Fibroblast of lung (primary cell): ENCODE measurements at places on chromosomes 2 and 18. TPM values are rescaled to one million over a fixed set of nuclear protein-coding genes. Genes with fewer than 3 reads are reported as not detected.

CCDC121 gene
- total RNA-seq, result 1.8 and 2.0 TPM in 2 replicates

SULT1C2 gene
- total RNA-seq, result under 0.01 and 0.26 TPM in 2 replicates

LYPD6B gene
- not detected in 2 replicates for total RNA-seq

ACMSD gene
- total RNA-seq, result not detected in 2 replicates

DNA sequence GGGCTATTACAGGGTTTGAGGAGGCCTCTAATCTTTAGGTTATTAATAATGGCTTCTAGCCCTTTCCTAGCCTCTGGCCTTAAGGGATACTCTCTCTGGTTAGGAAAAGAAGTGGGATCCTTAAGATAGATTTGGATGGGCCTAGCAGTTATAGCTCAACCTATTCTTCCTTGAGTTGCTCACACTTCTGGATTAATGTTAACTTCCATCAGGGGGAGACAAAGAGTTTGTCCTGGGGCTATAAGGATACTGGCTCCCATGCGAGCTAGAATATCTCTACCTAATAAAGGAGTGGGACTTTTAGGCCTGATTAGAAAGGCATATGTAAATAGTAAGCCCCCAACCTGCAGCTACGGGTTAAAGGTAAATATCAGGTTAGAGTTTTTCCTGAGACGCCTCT is 14.3 kb upstream of the PTH2R start:
- H3K36me3 ChIP-seq, result no peaks in the 10 kb centered on the region
- H3K4me3 ChIP-seq, result no peak overlapping the region
- no peaks in the 10 kb centered on the region for H3K4me1 ChIP-seq
- H3K27ac ChIP-seq, result no peak overlapping the region
- DNase-seq, result no peak
- H3K27me3 ChIP-seq, result no peaks in the 10 kb centered on the region

DNA sequence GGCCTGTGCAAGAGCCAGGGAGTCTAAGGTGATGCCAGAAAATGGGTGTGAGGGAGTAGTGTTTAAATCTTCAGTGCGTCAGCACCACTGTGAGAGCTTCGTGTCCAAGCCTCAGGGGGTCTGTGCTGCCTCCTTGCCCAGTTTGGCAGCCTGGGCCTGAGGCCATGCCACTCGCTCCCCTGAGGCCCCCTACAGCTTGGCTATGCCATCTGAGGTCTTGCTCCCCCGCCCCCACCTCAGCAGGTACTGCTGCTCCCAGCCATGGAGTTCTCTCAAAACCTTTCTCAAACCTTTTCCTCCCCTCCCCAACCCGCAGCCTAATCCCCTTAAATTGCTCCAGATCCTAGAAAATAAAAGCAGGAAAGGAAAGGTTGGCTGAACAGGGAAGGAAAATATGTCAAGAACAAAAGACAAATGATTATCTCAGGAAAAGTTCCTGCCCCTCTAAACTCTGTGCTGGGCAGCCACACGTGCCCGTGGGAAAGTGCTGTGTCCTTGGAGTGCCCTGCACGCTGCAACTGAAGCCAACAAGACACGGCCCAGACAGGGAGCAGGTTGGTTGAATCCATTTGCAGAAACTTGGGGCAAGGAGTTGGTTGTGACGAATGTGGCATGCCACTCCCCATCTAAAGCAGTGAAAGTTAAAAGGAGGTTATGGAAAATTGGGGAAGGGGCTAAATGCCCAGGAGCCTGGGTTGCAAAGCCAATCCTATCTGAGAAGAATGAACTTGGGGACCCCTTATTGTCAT is 61.2 kb downstream of the ATOH8 start:
- peaks cover 2% of the 10 kb centered on the region for H3K4me1 ChIP-seq
- H3K4me3 ChIP-seq, result no peak overlapping the region
- no peaks in the 10 kb centered on the region for H3K36me3 ChIP-seq
- H3K27me3 ChIP-seq, result no peaks in the 10 kb centered on the region
- H3K27ac ChIP-seq, result no peak overlapping the region

DNA sequence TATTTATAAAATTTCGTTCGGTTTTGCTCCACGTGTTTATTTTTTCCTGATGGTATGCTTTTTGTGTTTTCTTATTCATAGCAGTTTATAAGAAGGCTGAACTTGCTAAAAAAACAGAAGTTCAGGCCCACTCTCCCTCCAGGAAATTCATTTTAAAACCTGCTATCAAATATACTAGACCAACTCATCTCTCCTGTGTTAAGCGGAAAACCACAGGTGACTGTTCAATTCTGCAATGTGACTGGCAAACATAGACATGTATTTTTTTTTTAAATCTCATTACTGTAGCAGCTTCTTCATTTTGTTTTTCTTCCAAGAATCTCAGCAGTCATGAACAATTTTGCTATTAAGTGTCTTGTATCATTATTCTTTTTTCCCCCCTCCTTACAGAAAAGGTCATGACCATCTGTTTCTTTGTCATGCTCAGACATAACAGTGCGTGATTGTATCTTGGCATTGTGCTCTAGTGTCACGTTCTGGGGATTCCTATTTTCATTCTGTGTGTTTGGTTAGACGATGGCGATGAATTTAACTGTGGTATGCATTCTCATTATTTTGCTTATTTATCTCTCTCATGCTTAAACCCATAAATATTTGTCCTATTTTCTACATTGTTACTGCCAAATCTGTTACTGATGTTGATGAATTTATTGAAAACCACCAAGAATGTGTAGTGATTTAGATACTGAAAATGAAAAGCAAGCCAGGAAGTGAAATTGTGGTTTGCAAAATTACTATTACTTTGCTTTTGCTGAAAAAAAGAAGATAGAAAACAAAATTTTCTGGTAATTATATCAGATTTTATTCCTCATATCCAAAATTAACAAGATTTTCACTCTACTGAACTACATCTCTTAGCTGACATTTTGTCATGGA is 74.6 kb upstream of the UNC80 start:
- no peaks in the 10 kb centered on the region for H3K36me3 ChIP-seq
- no peak for DNase-seq
- H3K27ac ChIP-seq, result no peak overlapping the region
- H3K4me1 ChIP-seq, result no peaks in the 10 kb centered on the region
- no peaks in the 10 kb centered on the region for H3K27me3 ChIP-seq

DNA sequence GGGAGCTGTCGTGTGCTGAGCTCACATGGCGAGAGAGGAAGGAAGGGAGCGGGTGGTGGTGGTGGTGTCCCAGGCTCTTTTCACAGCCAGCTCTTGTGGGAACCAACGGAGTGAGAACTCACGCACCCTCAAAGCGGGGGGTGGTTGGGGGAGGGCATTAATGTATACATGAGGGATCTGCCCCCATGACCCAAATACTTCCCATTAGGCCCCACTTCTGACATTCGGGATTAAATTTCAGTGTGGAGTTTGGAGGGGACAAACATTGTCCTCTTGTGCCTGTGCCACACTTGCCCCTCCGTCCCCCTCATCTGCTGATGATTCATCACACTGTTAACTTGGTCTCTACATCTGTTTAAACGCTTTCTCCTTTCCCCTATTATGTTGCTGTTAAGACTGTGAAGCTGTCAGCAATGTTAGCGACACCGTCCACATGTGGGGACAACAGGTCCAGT is 22.5 kb downstream of the INPP4A start:
- H3K4me3 ChIP-seq, result no peak overlapping the region
- H3K27ac ChIP-seq, result no peak overlapping the region
- DNase-seq, result no peak
- no peaks in the 10 kb centered on the region for H3K36me3 ChIP-seq
- peaks cover 2% of the 10 kb centered on the region for H3K4me1 ChIP-seq

DNA sequence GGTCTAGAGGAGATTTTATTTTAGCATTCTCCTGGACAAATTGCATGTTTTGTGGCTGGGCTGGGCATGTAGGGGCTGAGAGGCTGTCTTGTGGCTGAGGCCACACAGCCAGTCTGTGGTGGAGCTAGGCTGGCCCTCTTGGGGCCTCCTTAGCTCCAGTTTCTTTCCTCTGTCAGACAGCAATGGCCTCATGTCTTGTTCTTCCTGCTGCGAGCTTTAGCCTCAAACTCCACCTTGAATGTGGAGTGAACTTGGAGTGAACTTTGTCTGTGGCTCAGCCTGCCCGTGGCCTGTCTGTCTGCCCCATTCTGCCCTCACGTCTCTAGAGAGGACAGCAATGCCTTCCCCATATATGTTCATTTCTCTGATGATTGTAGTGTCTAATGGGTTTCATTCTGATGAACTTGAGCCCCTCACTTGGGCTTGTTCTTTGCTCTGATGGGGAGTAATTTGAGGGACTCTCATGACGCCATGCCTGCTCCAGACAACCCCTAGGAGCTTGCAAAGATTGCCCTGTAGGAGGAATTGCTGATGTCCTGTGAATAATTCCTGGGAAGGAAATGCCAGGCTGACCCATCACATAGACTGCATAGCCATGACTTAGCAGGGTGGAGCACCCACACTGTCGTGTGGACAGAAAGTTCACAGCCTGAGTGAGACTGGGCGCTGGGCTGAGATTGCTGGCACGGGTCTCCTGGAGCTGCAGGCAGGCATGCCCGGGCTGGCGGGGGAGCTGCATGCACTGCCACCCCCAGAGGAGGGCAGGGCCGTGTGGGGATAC is 42.6 kb downstream of the ASAP2 start:
- H3K4me1 ChIP-seq, result peaks cover 16% of the 10 kb centered on the region
- no peaks in the 10 kb centered on the region for H3K36me3 ChIP-seq
- H3K4me3 ChIP-seq, result no peak overlapping the region
- peak; percentile 48 for DNase-seq

DNA sequence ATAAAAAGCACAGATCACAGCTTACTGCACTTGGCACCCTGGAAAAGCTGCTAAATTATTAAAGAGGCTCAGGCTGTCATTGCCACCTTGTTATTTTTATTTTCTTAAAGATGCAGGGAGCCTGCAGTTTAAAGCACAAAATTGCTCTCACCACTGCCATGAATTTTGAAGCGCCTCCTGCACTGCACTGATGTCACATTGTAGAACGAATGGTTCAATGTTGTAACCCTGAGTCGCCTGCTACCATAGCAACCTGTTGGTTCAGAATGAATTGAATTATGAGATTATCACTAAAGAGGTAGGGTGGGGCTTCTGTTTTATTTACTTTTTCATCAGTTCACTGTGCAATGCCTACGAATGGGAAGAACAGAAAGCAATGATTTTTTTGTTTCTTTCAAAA is 16.5 kb downstream of the SCG2 start:
- H3K4me3 ChIP-seq, result no peak overlapping the region
- peak; percentile 42 for DNase-seq

DNA sequence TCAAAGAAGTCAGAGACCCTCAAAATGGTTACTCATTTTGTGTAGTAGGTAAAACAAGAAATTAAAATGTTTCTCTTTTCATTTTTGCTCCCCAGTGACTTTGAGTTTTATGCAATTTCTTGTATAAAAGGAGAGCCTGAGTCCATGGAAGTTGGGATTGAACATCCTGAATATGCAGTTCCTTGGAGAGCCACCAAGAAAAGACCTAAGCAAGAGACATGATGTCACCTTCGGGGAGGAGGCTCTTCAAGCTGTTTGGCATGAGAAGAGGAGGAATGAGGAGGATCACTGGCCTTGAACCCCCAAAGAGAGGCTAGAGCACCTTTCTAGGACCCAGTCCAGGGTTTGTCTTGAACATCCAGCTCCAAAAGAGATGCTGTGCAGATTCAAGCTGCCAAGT is 83.5 kb upstream of the STPG4 start:
- no peak for DNase-seq
- H3K4me3 ChIP-seq, result no peak overlapping the region
- H3K36me3 ChIP-seq, result no peaks in the 10 kb centered on the region
- H3K4me1 ChIP-seq, result peaks cover 2% of the 10 kb centered on the region

DNA sequence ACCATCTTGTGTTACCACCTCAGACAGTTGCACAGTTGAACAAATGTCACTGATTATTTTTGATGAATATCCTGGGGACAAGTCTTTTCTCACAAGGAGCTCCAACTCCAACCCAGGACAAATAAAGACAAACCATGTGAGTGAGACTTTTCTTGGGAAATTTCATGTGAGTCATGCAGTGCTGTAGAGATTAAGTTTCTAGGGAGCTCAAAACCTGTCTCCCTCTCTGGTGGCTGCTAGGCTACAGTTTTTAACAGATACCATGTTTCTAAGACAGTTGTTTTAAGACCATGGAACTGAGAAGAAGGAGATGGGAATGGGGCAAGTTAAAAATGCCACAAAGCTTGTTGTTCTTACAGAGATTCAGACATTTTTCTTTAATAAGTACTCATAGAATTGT is 255.5 kb downstream of the RIT2 start:
- H3K36me3 ChIP-seq, result no peaks in the 10 kb centered on the region
- DNase-seq, result peak; percentile 40
- no peaks in the 10 kb centered on the region for H3K27me3 ChIP-seq
- H3K27ac ChIP-seq, result no peak overlapping the region

GRCh38 chr2:40030456-40030975 is 251.5 kb upstream of the THUMPD2 start:
- no peaks in the 10 kb centered on the region for H3K27me3 ChIP-seq
- DNase-seq, result no peak
- H3K27ac ChIP-seq, result no peak overlapping the region
- H3K4me3 ChIP-seq, result no peak overlapping the region

DNA sequence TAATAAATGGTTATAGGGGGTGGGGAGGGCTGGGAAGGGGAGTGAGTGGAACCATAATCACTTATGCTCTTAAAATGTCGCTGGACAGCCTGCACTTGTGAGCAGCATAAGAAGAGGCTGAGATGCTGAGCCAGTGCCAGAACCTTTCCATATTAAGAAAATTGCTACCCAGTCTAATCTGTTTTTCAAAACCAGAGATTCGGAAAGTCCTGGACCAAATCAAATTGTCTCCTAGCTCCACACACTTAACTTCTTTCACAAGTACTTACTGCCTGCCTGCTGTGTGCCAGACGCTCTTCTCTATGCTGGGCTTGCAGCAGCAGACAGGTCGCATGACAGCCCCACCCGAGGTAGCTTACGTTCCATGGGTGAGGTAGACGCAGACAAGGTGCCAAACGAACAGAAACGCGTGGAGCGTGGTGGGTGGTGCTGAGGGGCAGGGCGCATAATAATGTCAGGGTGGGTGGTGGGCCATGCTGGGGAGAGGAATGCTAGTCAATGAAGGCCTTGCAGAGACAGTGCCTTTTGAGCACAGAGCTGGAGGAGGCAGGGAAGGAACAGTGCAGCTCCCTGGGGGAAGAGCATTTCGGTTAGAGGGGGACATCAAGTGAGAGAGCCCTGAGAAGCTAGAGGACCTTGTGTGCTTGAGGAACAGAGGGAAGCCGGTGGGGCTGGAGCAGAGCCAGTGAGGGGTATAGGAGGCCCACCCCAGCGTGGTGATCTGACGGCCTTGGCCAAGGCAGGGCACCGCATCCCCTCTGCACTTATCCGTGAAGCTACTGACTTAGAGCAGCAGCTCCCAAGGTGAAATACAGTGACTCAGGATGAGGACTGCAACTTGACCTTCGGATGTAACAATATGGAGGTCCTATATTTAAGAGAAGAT is 123.5 kb upstream of the DAPL1 start:
- no peak overlapping the region for H3K27ac ChIP-seq
- no peak overlapping the region for H3K4me3 ChIP-seq
- peaks cover 14% of the 10 kb centered on the region for H3K4me1 ChIP-seq
- no peaks in the 10 kb centered on the region for H3K27me3 ChIP-seq
- peaks cover 7% of the 10 kb centered on the region for H3K36me3 ChIP-seq

- no peak for DNase-seq
- H3K4me1 ChIP-seq, result no peaks in the 10 kb centered on the region
- no peaks in the 10 kb centered on the region for H3K27me3 ChIP-seq
- H3K36me3 ChIP-seq, result no peaks in the 10 kb centered on the region
- no peak overlapping the region for H3K27ac ChIP-seq
Measured at GRCh38 chr18:57167617-57168308, 20.9 kb downstream of the BOD1L2 start.

GRCh38 chr2:19355931-19356544 is 2.4 kb downstream of the OSR1 start:
- H3K27ac ChIP-seq, result peak overlapping the region; percentile 72
- H3K4me1 ChIP-seq, result peaks cover 8% of the 10 kb centered on the region
- DNase-seq, result peak; percentile 60
- peak overlapping the region; percentile 91 for H3K4me3 ChIP-seq

GRCh38 chr2:10545556-10545955 is 97.4 kb upstream of the ODC1 start:
- no peak overlapping the region for H3K4me3 ChIP-seq
- DNase-seq, result no peak
- no peaks in the 10 kb centered on the region for H3K4me1 ChIP-seq
- H3K36me3 ChIP-seq, result no peaks in the 10 kb centered on the region
